ENCODE measurements at places on chromosomes 1 and 21.

- no peak for DNase-seq
These were observed 380.6 kb upstream of the ZRANB2 start for GRCh38 chr1:71461416-71461815.

DNA sequence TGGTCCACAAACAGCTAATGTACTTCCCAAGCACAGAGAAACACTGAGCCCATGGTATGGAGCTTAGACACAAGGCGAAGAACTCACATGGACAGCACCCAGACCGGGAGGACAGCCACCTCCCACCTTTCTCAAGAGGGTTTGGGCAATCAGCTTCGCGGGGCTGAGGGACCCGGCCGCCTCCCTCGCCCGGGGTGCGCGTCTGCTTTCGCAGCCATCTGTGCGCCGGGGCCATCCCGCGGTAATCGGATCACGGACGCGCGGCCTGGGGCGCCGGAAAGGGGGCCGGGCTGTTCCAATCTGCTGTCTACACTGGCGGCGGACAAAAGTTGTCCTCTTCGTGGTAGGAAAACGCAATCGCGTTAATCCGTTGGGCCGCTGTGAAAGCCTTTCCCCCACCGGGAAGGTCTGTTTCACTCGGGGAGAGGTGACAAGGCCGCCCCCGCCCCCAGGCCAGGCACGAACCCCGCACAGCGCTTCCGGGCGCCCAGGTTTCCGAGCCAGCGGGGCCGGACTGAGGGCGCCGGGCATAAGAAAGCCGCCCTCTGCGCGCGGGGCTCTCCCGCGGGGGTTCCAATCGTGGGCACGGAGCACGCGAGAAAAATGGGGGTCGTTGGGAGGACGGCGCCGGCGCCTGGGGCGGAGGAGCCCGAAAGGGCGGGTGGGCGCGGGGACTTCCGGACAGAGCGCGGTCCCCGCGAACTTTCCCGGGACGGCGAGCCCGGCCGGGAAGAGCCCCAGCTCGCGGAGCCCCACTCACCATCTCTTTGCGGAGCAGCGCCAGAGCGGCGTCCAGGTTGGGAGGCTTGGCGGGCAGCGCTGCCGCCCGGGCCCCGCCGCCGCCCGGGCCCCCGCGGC, 664 bp downstream of the FAM89A start:
- DNase-seq, result no peak

GRCh38 chr1:183842795-183843144, 37.9 kb downstream of the RGL1 start:
- no peak for DNase-seq

GRCh38 chr1:201427963-201428362, 6.4 kb upstream of the TNNI1 start:
- DNase-seq, result no peak

DNA sequence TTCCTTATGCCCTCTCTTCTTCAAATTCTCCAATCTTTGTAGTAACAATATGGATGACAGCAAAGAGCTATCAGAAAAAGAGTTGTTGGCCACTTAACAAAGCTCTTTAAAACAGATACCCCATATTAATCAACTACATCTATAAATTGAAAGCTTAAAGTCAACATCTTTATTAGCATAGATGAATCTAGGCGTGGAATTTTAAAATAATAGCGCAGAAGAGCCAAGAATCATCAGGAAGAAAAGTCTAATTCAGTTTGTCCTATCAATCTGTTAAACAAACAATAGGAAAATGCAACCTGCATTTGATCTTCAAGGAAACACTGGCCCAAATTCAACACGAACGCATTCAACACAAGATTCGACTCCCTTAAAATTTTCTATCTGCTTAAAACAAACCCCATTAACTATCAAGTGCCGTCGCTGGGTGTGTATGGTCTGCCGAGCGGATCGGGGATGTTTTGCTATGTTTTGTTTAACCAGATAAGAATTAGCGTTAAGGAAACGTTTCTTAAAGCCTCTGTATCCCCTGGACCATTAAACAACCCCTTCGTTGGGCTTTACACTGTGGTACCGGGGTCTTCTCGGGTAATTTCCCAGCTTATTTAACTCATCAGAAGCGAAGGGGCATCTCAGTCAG, 1.0 kb downstream of the LYST start:
- DNase-seq, result no peak

DNA sequence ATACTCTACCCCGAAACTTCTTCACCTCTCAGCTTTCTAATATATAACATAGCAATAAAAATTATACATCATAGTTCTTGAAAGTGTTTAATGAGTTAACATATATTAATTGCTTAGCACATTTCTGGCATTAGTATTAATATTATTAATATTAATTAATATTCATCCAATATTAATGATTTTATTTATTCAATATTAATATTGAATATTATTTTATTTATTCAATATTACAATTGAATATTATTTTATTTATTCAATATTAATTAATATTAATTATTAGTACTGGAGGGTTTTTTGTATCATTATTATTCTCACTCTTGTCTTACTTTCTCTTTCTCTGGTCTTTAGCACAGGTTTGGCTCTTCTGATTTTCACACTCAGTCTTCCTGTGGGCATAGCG, 105.2 kb downstream of the GRIK1 start:
- no peak for DNase-seq

- peak; percentile 66 for DNase-seq
These were observed 3.3 kb downstream of the SLAMF8 start for GRCh38 chr1:159829822-159830465.

DNA sequence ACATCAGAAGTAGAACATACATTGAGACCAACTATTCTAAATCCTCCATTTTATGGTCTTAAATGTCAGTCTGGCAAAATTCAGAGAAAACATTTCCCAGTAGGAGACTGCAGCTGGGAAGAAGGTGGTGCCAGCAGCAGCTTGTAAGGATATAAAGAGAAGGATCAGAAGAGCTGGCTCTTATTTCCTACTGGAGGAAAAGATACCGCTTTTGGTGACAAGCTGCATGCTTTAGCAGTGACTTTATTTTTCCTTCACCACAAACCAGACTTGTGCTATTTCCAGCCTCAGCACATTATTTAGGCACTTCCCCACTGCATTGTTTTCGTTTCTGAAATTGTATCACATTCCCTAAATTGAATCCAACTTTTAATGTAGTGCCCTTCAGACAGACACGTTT, 28.4 kb downstream of the RNF11 start:
- DNase-seq, result peak; percentile 62

DNA sequence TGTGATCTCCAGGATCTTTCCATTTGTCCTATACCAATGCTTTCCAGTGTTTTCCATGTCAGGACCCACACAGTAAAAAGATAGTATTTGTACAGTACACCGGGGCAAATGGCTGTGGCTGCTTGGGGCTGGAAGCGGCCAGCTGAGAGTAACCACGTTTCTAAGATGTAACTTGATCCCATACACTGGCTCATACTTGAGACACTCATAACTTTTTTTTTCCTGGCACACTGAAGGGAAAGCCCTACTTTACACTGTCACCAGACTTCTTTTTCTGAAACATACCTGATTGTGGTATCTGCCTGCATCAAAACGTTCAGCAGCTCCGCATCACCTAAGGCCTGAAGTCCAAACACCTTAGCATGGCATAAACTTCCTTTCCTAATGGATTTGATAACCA, 21.6 kb downstream of the VPS13D start:
- no peak for DNase-seq

DNA sequence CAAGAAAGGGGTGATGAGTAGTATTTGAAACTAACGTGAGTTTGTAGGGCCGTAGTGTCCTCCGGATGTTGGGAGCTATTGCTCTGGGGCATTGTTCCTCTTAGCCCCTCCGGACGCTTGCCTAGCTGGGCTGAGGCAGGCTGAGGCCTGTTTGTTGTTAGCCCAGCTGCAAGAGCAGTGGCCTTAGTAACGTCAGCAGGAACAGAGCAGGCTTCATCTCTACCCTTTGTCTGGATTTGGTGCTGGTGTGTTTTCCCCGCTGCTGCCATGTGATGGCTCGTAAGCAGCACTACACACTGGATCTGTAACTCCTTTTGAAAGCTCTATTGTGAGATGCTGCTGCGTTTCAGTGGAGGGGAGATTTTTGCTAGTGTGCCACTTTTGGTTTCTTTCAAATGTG, 57.6 kb downstream of the DNM3 start:
- DNase-seq, result no peak

GRCh38 chr21:26005464-26005863, 165.1 kb downstream of the APP start:
- DNase-seq, result no peak

- DNase-seq, result no peak
These were observed 54.9 kb downstream of the PTPRF start for GRCh38 chr1:43585557-43585956.

DNA sequence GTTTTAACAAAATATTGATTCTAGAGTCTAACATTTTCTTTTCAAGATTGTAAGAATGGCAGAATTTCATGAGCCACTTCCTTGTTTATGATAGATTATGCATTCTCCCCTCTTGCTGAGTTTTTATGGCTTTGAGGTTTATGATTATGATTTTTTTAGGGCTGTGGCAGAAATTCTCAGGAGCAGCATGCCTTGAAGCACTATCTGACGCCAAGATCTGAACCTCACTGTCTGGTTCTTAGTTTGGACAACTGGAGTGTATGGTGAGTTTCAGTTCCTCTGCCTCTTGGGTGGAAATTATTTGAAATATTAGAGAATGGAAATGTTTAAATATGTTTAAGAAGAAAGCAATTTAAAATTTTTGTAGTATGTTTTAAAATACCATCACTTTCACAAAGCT, 10.2 kb downstream of the USP16 start:
- DNase-seq, result no peak

GRCh38 chr1:169024255-169024654, 82.2 kb upstream of the ATP1B1 start:
- DNase-seq, result no peak

DNA sequence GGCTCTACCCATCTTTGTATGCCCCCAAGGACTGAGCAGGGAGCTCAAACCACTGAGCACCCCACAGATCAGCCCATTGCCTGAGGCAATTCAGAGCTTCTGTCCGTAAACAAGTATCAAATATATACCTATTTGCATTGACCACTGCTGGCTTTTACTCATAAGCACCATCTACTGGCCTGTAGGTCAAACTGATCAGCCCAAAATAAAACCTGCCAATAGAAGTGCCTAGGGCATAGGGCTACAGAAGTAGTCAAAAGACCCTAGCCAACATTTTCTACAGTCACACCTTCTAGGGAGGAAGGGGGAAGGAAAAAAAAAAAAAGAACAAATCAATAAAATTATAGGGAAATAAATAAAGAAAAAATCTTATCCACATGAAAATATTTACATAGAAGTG, 5.3 kb upstream of the LCE3D start:
- DNase-seq, result no peak

DNA sequence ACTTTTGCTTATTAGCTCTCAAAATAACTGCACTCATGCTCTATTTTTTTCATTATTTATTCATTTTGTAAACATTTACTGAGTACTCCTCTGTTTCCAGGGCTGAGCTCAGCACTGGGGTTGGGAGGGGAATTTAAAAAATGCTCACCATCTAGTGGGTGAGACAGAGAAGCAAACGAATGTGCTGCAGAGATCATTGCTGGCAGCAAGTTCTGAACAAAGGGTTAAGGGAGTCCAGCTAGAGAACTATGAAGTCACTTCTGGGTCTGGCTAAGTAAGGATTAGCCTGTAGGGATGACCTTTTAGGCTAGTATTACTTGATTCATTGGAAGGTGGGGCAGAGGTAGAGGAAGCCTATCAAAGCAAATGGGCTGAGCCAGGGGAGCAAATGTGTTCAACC, 99.1 kb upstream of the ZNF644 start:
- DNase-seq, result no peak

Data from NCI-H226 (cell line).